ENCODE measurements at places on chromosomes 11 and 22. TPM values are rescaled to one million over a fixed set of nuclear protein-coding genes. Genes with fewer than 3 reads are reported as not detected.

DNA sequence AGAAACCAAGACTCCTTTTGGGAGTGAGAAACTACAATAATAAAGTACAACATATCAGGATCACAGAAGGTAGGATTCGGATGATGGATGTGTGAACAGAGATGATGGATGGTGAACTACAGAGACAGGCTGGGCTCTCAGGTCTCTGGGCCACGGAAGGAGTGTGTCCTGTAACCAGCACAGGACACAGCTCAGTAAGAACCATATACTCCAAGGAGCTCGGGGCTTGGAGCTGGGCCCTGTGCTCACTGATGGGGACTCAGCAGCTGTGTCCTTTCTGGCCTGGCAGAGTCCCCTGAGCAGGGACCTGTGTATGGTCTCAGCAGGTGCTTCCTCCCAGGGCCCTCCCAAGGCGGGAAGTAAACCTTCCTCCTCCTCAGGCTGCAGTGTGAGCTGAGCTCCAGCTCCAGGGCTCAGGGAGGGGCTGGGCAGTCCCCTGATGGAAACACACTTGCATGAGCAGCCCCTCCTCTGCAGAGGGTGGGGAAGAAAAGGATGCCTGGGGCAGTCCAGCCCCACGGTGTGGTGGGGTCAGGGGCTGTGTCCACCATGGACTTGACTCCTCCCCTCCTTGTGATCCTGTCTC is 39.8 kb upstream of the TOP3B start:
- DNase-seq = no peak

- peak; percentile 40 for DNase-seq
Observed at GRCh38 chr22:44648085-44648820, 53.8 kb upstream of the PRR5 start.

DNA sequence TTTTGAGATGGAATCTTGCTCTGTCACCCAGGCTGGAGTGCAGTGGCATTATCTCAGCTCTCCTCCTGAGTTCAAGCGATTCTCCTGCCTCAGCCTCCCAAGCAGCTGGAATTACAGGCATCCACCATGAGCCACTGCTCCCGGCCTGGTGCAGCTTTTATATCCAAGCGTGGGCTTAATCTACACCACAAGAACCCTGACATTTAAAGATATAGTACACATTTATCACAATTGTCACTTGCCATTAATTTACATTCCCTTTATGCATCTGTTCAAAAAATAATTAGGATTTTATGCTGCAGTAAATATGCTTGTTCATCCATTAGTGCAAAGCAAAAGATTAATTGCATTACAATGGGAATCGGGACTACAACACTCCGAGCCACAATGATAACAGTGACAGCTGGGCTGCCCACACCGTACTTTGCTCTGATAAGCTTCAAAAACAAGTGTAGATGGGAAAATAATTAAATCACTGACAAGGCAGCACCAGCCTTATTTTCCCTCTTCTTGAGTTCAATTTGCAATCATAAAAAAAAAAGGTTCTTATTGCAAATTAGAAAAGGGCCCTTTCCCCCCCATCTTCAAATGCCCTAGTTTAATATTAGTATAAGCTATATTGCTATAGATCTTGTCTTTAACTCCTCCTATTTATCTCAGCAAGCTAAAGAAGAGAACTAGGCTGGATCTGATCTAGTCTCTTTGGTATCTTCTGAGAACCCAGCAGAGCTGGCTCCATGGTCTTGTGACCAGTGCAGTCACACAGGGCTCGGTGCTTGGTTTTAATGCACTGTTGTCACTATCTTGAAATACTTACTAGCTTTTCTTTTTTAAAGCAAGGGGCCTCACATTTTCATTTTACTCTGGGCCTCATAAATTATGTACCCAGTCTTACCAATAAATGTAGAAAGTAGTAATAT is 206.2 kb upstream of the LRRC4C start:
- DNase-seq = no peak

DNA sequence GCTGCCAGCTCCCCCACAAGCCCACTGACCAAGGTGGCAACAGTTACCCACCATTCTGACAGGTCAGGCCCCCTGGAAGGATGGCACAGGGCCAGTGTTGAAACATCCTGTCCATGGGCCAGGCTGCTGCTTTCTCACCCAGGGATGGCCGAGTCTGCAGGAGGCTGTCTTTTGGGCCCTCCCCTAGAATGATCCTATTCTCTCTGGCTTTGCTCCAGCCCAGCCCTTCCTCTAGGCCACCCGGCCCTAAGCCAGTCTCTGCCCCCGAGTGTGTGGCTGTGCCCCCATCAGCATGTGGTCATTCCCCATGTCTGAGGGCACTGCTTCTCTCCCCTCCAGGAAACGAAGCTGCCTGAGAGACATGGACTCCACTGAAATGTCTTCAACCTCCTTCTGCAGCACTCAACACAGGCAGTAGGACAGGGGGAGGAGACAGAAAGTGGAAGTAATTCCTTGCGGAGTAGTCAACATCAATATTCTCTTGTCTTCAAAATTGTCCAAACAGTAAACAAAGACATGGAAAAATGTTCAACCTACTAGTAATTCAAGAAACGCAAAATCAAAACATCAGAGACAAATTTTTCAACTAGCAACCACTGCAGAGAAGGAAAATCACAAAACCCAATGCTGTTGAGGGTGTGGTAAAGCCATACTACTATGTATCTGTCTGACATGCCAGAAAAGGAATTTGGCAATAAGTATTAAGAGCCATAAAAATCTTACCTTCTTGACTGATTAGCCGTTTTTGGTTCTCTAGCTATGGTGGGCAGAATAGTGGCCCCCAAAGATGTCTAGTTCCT is 5.1 kb upstream of the SCARF2 start:
- DNase-seq = peak; percentile 17

DNA sequence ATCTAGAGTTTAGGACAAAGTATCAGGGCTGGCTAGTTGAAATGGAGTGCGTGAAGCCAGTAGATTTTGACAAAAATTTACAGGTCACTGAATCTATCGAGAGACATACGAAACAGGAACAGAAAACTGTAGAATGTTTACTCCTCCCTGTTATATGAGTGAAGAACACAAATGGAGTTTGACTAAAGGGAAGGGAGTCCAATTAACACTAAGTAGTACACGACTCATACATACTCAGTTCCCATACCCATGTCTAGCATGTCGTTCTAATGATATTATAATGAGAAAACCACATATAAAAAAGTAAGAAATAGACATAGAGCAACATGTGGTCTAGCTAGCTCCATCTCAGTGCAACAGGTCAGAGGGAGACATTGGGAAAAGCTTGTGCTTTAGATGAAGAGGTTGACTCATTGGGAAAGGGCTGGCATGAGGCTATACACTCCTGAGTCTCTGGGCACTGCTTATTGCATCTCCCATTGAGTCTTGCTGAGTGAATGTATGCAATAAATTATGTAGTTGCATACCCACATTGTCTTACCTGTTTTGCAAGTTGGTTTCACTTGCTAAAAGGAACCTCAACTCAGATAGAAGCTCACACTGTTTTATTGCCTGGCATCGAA is 43.5 kb downstream of the CD44 start:
- no peak for DNase-seq

GRCh38 chr22:45763236-45763624 is 91.6 kb downstream of the ATXN10 start:
- no peak for DNase-seq

- no peak for DNase-seq
Observed at GRCh38 chr11:30258679-30259078, 27.9 kb downstream of the FSHB start.

DDTL gene
- total RNA-seq = 3.0 TPM

GDPD4 gene
- 0.64 TPM for total RNA-seq

SLC25A18 gene
- 0.32 TPM for total RNA-seq
